ENCODE measurements at places on chromosomes 12 and 14.

- no peak for DNase-seq
Observed at GRCh38 chr14:74841230-74842207, 34.4 kb downstream of the PROX2 start.

GRCh38 chr12:11849757-11850504 lies 200.5 kb downstream of the ETV6 start:
- no peak for DNase-seq

DNA sequence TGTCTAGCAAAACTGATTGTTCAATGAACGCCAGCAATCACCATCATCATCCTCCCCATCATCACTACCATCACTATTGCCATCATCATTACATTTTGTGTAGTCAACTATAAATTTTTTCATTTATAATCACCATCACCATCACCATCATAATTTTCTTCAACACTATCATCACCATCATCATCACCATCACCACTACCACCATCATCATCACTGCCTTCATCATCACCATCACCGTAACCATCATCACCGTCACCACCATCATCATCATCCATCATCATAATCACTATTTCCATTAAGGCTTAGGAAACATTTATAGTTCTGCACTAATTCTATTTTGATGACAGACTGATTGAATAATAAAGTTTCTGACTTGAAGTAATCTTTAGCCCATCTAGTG lies 434.8 kb upstream of the TMEM132C start:
- DNase-seq, result no peak

DNA sequence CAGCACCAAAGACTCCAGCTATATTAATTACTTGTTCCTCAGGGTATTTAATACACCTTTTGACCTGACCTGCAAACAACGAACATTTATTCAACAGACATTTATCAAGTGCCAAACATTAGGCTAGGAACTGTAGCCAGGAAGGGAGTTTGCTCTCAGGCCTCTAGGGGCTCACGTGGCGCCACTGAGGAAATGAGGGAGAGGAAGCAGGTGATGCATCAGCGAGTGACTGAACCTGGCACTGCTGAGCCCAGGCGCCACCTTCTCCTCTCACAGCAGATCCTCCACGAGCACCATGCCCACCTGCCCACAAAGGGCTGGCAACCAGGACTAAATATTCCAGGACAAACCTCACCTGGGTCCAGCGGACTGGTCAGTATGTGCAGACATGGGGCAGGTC lies 50.2 kb downstream of the SETD3 start:
- DNase-seq, result no peak

GRCh38 chr14:29645117-29645516 lies 282.5 kb downstream of the PRKD1 start:
- no peak for DNase-seq

GRCh38 chr12:110778833-110779577 lies 36.3 kb upstream of the PPP1CC start:
- no peak for DNase-seq

DNA sequence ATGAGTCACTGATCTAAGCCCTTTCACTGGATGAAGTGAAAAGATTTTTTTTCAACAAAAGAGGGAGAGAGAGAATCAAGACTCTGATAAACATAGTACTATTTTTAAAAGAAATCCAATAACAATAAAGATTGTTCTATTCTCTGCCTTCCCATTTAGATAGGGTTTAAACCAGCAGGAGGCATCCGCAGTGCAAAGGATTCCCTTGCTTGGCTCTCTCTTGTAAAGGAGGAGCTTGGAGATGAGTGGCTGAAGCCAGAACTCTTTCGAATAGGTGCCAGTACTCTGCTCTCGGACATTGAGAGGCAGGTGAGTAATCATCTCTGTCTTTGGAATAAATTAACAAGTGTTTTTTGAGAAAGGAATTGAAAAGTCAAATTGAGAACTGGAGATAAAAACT lies 124.9 kb downstream of the DERA start:
- no peak for DNase-seq

DNA sequence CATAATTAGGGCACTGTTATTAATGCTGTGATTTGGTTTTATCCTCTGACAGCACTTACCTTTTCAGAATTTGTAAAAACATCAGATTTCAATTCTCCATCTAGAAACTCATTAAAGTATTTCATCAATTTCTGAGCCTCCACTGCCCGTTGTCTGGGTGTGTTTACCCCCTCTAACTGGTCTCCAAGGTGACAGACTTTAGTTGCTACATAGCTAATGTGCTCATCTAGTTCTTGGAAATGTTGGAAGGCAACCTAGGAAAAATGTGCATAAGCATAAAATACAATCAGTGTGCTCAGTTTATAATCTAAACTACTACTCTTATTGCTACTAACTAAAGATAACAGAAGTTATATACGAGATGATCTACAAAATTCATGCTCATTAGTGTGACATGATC lies 24.6 kb downstream of the EXOC5 start:
- no peak for DNase-seq

DNA sequence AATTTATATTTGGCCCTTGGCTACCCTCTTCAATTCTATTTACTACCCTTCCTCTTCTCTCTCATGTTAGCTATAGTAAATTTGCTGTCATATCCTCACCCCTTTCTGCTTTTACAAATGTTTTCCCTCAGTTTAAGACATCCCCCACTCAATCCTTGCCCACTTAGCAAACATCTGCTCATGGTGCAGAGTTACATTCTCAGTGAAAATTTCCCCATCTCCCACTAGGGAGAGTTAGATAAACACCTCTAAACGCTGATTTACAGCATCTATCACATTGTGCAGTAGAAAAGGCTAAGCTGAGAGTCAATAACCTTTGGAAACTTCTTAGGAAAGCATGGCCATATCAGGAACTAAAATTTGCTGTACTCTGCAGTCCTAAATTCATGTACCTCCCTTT lies 69.0 kb downstream of the DENND5B start:
- DNase-seq, result no peak

GRCh38 chr14:106681568-106681967 lies 1155.2 kb downstream of the TMEM121 start:
- no peak for DNase-seq

DNA sequence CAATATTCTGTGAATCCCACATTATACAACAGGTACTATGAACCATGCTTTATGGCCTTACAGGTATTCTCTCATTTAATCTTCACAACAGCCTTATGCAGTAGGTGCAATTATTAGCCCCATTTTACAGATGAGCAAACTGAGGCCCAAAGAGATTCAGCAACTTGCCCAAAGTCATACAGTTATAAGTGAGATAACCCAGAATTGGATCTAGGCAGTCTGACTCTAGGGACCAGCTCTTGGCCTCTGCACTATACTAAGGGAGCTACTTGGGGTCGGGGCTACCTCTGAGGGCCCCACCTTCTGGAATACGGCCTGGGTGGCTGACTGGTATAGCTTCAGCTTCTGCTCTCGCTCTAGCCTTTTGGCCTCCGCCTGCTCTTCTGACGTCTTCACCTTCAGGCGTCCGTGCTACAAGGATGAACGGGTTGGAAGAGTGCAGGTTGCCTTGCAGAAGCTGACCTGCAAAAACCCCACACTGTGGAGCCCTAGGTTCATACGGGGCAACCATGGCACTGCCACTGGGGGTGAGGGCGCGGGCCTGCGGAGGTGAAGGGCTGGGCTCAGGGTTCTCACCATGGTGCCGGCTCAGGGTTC lies 762 bp downstream of the RABGGTA start:
- no peak for DNase-seq

DNA sequence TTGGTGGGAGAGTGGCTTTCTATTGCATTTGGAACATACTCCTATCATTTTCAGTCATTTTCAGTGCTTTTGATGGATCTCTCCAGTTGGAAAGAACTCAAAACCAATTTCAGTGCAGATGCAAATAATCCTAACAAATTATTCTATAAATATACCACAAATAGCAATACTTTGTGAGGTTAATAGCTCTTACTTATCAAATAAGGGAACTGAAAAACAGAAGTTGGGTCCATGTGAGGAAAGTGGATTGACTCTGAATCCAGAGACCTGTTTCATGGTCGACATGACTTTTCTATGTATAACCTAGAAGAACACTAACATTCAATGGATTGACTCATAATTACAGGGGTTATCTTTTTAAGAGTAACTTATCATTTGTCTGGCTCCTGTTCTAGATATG lies 248.6 kb downstream of the EGLN3 start:
- DNase-seq, result no peak
